ENCODE measurements at places on chromosomes 6 and 20.

DNA sequence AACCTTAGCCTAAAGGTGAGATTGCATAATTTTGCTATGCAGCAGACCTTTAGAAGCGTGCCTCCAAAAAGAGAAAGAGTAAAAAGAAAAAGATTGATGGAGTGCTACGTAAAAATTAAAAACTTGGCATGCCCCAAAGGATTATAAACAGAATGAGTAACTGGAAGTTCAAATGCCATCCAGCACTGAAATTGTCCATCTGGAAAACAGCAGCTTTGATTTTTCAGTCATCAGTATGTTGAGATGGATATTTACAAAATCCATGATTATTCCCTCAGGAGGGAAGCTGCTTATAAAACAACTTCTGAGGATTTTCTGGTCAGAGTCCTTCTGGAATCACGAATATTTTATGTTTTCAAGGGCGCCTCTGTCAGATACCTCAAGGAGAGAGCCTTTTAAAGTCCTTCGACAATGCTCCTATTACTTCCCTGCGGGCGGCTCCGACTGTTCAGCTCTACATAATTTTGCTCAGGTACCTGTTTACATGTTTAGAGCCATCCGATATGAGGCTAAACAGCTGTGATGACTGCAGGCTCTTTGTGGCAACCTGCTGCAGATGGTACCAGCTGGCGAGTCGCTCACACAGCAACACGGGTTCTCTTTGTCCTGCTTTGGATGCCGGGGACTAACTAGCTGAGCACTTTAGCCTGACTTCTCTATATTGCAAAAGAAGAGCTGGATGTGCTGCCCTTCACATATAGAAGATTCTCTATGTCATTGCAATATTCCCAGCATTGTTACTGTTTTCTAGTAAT, 83.3 kb downstream of the RCAN2 start:
- DNase-seq, result no peak

GRCh38 chr6:33906439-33906838, 102.6 kb upstream of the MLN start:
- DNase-seq, result no peak

- DNase-seq, result no peak
Observed at GRCh38 chr6:155253337-155253736, 10.5 kb upstream of the CLDN20 start.

GRCh38 chr20:60117065-60117464, 158.8 kb downstream of the CDH26 start:
- no peak for DNase-seq

- no peak for DNase-seq
Observed at GRCh38 chr6:142482249-142482648, 180.4 kb downstream of the ADGRG6 start.

Data from foreskin keratinocyte (primary cell).